ENCODE measurements at places on chromosomes 1 and 21.

DNA sequence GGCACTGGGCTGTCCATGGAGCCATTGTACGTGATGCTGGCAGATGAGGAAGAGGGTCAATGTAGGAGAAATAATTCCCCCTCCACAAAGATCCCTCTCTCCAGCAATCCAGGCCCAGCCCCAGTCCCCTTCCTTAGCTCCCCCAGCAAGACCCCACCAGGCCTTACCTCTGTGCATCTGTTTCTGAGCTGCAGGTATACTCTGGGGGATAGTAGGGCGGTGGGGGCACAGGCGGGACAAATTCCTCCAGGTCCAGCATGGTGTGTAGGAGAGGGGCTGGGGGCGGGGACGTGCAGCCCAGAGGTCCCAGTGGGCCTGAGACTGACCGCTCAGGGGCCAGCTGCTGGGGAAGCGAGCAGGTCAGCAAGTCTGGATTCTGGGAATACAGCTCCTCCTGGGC, 3.7 kb downstream of the ENTREP3 start:
- ATAC-seq, result no peak
- peaks cover 14% of the 10 kb centered on the region for H3K36me3 ChIP-seq
- H3K4me1 ChIP-seq, result peaks cover 18% of the 10 kb centered on the region
- H3K4me3 ChIP-seq, result peak overlapping the region; percentile 30

- H3K36me3 ChIP-seq, result no peaks in the 10 kb centered on the region
- no peak overlapping the region for H3K27ac ChIP-seq
- no peaks in the 10 kb centered on the region for H3K4me1 ChIP-seq
- peak; percentile 53 for ATAC-seq
- H3K4me3 ChIP-seq, result no peak overlapping the region
Measured at GRCh38 chr1:152964536-152964935, 5.9 kb upstream of the SPRR4 start.

DNA sequence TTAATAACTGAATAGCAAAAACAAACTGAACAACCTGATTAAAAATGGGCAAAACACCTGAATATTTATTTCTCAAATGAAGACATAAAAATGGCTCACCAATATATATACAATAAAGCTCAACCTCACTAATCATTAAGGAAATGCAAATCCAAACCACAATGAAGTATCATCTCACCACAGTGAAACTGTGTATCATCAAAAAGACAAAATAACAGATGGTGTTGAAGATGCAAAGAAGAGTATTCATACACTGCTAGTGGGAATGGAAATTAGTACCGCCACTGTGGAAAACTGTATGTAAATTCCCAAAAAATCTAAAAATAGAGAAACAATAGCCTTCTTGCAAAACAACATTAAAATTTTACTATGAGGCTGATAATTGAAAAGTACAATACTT, 1660.1 kb upstream of the B3GALT2 start:
- H3K36me3 ChIP-seq, result no peaks in the 10 kb centered on the region
- no peaks in the 10 kb centered on the region for H3K27me3 ChIP-seq
- H3K4me3 ChIP-seq, result no peak overlapping the region
- no peak overlapping the region for H3K27ac ChIP-seq
- ATAC-seq, result no peak
- H3K4me1 ChIP-seq, result no peaks in the 10 kb centered on the region

GRCh38 chr1:89200663-89201062, 1.9 kb upstream of the GBP4 start:
- no peaks in the 10 kb centered on the region for H3K27me3 ChIP-seq
- ATAC-seq, result peak; percentile 46
- peaks cover 25% of the 10 kb centered on the region for H3K4me1 ChIP-seq
- peak overlapping the region; percentile 93 for H3K4me3 ChIP-seq

DNA sequence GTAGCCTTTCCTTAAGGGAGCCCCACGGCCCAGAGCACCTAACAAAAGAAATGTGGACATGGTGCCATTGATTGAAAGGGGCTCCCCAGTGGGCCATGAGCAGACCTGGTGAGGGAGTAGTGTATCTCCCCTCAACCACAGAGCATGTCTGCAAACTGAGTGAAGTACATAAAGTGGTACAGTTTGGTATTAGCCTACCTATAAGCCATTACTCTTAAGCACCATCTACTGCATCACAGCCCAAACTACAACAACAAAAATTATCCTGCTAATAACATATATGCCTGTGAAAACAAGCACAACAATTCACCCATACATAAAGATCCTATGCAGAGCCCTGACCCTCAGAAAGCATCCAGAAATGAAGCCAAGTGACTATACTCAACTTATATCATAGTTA, 407.8 kb downstream of the PTPRC start:
- peaks cover 2% of the 10 kb centered on the region for H3K4me1 ChIP-seq
- no peaks in the 10 kb centered on the region for H3K36me3 ChIP-seq
- no peak overlapping the region for H3K27ac ChIP-seq
- H3K4me3 ChIP-seq, result no peak overlapping the region
- H3K27me3 ChIP-seq, result no peaks in the 10 kb centered on the region

DNA sequence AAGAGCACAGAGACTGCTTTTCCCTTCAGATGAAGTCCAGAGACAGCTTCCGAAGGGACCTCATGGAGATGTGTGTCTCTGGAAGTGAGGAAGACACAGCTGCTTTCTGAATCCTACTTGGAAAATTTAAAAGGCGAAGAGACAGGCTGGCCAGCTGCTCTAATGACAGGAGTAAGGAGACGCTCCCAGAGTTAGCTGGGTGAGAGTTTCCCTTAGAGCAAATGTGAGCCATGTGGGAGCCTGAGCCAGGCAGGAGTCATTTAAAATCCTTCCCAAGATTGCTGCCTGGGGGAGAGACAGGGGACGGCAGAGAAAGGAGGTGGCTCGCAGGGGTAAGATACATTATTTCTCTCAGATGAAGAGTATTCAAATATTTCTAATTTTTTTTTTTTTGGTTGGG, 53.1 kb downstream of the ZNF326 start:
- peaks cover 5% of the 10 kb centered on the region for H3K27me3 ChIP-seq
- no peak overlapping the region for H3K27ac ChIP-seq
- no peak for ATAC-seq
- H3K4me1 ChIP-seq, result no peaks in the 10 kb centered on the region
- H3K36me3 ChIP-seq, result no peaks in the 10 kb centered on the region

GRCh38 chr1:204870160-204870912, at the start of gene NFASC:
NFASC (plus strand) TSS chr1:204870862; CDS start chr1:204944316, 73,454 bp downstream.
- peaks cover 21% of the 10 kb centered on the region for H3K27me3 ChIP-seq
- H3K4me1 ChIP-seq, result no peaks in the 10 kb centered on the region
- H3K4me3 ChIP-seq, result no peak within 1 kb of the TSS
- ATAC-seq, result no peak

- no peaks in the 10 kb centered on the region for H3K36me3 ChIP-seq
- peak overlapping the region; percentile 16 for H3K4me3 ChIP-seq
- peaks cover 20% of the 10 kb centered on the region for H3K4me1 ChIP-seq
- H3K27me3 ChIP-seq, result no peaks in the 10 kb centered on the region
Measured at GRCh38 chr1:40663324-40664166, 1.9 kb downstream of the RIMS3 start.

DNA sequence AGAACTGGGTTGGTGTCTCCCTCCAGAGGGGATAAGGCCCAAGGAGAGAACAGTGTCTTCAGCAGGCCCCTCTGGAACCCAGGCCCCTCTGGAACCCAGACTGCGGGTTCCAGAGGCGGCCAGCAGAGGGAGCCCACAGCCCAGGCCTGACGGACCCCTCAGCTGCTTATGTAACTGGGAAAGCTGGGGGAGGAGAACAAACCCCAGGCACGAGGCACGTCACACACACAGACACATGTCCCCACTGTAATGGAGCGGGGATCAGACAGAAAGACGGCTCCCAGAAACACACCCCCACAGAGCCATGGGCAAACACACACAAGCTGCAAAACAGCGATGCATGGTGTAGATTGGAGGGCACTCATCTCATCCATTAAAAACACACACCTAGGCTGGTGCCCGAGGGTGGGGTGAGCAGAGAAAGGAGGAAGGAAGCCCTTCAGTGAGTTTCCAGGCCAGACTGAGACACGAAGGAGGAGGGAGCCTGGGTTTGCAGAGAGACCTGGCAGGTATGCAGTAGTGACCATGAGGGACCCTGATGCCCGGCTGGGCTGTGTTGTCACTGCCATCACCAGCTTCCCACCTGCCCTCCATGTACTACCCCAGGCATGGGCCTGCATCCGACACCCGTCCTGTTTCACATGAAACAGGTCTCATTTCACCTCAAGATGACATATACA, 2.8 kb upstream of the IGSF8 start:
- H3K4me1 ChIP-seq, result peaks cover 20% of the 10 kb centered on the region
- H3K36me3 ChIP-seq, result no peaks in the 10 kb centered on the region
- ATAC-seq, result peak; percentile 15
- H3K27me3 ChIP-seq, result no peaks in the 10 kb centered on the region

- H3K36me3 ChIP-seq, result peaks cover 17% of the 10 kb centered on the region
- ATAC-seq, result peak; percentile 80
- peaks cover 18% of the 10 kb centered on the region for H3K4me1 ChIP-seq
- no peaks in the 10 kb centered on the region for H3K27me3 ChIP-seq
Measured at GRCh38 chr1:93846992-93847810, 31.8 kb downstream of the DNTTIP2 start.

- ATAC-seq, result no peak
- H3K4me3 ChIP-seq, result no peak overlapping the region
- no peaks in the 10 kb centered on the region for H3K27me3 ChIP-seq
- no peaks in the 10 kb centered on the region for H3K4me1 ChIP-seq
- no peaks in the 10 kb centered on the region for H3K36me3 ChIP-seq
Measured at GRCh38 chr1:118841521-118841920, 146.6 kb downstream of the TBX15 start.

DNA sequence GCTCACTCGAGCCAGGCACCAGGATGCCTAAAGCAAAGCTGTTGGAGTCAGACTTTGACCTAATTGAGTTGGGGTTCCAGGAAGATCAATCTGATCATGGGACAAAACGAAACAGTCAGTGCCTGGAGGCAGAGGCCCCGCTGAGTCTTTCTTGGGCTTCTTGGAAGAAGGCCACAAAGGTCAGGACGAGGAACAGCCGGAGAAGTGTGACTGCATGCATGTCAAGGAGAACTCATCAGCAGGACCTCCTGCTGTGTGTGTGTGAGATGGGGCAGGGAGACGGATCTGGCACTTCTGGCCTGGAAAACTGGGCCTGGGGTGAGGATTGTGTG, 190.8 kb downstream of the CAMTA1 start:
- no peak for ATAC-seq
- H3K27me3 ChIP-seq, result peaks cover 10% of the 10 kb centered on the region
- H3K27ac ChIP-seq, result no peak overlapping the region
- H3K4me3 ChIP-seq, result no peak overlapping the region
- no peaks in the 10 kb centered on the region for H3K36me3 ChIP-seq

- no peak overlapping the region for H3K27ac ChIP-seq
- peaks cover 30% of the 10 kb centered on the region for H3K4me1 ChIP-seq
- no peaks in the 10 kb centered on the region for H3K27me3 ChIP-seq
- H3K36me3 ChIP-seq, result peaks cover 85% of the 10 kb centered on the region
- no peak for ATAC-seq
Measured at GRCh38 chr1:173482683-173483082, 5.5 kb downstream of the PRDX6 start.

GRCh38 chr1:5501206-5501930, 490.9 kb downstream of the NPHP4 start:
- no peak for ATAC-seq
- no peak overlapping the region for H3K27ac ChIP-seq
- H3K4me1 ChIP-seq, result no peaks in the 10 kb centered on the region
- no peak overlapping the region for H3K4me3 ChIP-seq
- H3K27me3 ChIP-seq, result peaks cover 5% of the 10 kb centered on the region
- H3K36me3 ChIP-seq, result no peaks in the 10 kb centered on the region
